Fibroblast of skin of right quadriceps (primary cell): ENCODE measurements at places on chromosomes 1 and 21.

GRCh38 chr1:27634985-27635367, at the start of gene FGR:
TSS of gene FGR (minus strand) at chr1:27635185. CDS start at chr1:27623916, 11,269 bp downstream.
- no peak for DNase-seq

- no peak for DNase-seq
Observed at GRCh38 chr1:43272576-43273571, 3.1 kb downstream of the TMEM125 start.

DNA sequence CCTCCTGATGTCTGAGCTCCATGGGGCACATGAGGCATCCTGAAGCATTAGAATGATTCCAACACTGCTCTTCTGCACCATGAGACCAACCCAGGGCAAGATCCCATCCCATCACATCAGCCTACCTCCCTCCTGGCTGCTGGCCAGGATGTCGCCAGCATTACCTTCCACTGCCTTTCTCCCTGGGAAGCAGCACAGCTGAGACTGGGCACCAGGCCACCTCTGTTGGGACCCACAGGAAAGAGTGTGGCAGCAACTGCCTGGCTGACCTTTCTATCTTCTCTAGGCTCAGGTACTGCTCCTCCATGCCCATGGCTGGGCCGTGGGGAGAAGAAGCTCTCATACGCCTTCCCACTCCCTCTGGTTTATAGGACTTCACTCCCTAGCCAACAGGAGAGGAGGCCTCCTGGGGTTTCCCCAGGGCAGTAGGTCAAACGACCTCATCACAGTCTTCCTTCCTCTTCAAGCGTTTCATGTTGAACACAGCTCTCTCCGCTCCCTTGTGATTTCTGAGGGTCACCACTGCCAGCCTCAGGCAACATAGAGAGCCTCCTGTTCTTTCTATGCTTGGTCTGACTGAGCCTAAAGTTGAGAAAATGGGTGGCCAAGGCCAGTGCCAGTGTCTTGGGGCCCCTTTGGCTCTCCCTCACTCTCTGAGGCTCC, 11.1 kb upstream of the RASSF5 start:
- DNase-seq, result no peak

DNA sequence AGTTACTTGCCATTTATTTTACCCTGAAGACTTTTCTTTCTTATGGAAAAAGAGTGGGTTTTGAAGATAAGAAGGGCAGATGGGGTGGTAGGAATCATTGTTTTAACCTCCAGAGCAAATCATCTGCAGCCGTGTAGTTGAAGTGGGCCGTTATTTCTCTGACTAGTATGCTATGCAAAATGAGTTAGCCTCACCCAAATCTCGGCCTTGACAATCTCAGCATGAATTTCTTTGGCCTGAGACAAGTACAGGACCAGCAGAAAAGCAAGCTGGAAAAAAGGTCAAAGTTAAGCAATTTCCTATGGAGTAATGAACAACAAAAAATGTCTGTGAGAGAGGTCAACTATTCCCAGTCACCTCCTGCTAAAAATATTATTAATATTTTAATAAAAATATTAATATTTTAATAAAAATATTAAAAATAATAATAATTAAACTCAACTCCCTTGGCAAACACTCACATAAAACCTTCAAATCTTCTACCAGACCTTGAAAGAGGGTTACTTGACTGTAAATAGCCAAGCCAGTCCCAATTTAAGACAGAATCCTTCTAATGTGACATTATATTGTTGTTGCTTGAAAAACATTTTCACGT, 6.8 kb upstream of the TEKT2 start:
- DNase-seq, result no peak

DNA sequence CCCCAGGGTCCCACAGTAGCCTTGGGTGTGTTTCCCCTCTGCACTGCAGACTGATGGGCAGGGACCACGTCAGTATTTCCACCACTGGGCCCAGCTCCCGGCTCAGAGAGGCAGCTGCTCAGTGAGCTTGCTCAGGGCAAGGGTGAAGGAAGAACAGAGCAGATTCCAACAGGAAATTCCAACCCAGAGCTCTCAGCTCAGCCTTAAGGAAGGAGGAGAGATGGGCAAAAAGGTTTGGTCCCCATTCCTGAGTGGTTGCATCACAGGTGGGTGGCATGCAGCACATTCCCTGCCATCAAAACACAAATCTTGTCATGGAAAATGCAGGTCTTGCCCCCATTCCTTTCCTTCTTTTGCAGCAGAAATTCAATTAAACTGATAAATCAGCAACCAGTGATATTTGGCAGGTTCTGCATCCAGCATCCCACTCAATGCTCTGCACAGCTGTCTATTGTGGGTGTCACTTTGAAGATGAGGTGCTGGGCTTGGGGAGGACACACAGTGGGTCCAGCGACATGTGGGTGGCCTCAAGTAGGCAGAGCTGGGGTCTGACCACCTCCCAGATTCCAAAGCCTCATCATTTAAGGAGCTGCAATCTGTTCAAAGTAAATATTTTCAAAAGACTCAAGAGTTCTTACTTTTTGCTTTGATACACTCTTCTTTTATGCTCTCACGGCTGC, 315.4 kb downstream of the DSCAM start:
- DNase-seq, result peak; percentile 26

- no peak for DNase-seq
Observed at GRCh38 chr1:79373481-79374125, 367.1 kb upstream of the ADGRL4 start.

GRCh38 chr1:46221749-46222148, 18.6 kb downstream of the LURAP1 start:
- no peak for DNase-seq

DNA sequence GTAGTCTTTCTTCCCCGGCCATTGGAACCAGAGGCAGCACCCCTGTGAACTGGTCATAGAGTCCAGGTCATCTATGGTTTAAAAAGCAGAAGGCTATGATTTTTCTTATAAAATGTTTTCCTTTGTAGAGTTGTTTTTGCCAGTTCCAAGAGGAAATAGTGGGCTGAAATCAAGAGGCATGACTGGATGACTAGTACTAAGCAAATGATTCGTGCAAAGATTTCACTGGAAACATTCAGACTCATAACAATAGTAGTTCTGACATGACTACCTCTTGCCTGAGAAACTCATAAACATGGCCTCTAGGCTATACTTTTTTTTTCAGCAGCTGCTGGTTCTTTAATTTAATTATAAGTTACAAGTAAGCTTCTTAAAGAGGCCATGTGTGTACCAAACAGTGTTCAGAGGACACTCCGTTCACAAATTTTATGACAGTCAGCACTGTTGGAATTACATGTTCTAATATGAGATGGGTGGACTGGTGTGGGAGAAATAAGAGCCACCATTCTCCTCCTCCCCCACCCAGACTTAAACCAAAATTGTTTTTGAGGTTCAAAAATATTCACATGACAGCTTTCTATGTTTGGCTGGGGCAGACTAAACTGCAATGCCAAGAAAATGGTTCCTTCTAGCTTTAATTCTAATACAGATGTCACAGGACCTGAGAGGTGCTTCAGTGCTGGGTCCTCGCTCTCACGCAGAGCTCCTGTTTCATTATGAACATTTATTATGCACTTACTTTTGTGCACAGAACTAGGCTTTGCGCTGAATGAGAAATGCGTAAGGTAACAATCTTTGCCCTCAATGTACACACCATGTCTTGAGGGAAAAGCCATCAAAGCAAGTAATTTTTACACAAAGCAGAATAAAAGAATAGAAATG, 147.5 kb downstream of the ZC3H11B start:
- DNase-seq, result peak; percentile 34

GRCh38 chr1:196366817-196367495, 241.3 kb downstream of the KCNT2 start:
- no peak for DNase-seq

- no peak for DNase-seq
Observed at GRCh38 chr1:41428738-41429640, 55.5 kb downstream of the EDN2 start.

- peak; percentile 38 for DNase-seq
Observed at GRCh38 chr1:57550092-57550491, 126.2 kb upstream of the DAB1 start.

DNA sequence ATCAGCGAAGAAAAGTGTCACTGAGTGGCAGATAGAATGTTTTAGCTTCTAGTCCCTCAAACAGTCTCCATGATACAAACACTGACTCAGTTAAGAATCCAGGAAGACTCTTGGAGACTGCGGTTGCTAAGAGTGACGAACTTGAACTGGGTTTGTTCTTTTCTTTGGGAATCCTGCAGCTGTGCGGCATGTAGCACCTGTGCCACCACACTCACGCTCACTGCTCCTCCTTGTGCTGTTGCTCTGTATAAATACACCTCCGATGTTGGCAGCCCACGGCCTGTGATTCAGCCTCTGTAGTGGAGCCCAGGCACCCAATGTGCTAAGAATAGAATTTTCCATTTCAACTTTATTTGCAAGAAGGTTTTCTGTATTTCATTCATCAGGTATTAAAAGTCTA, 5.5 kb upstream of the PPIE start:
- DNase-seq, result no peak
